ENCODE measurements at places on chromosomes 2 and 18. TPM values are rescaled to one million over a fixed set of nuclear protein-coding genes. Genes with fewer than 3 reads are reported as not detected.

Gene LTBP1
- 72.8 TPM for total RNA-seq

Gene TMX3
- total RNA-seq: 33.3 TPM

Gene RAB27B
- 5.5 TPM for total RNA-seq

Gene METAP1D
- total RNA-seq: 2.0 TPM

Gene CD8B
- total RNA-seq: not detected

Gene KCNF1
- total RNA-seq: 0.04 TPM

Gene AOX1
- total RNA-seq: 17.5 TPM

Gene GKN1
- total RNA-seq: not detected

Gene ALKAL2
- total RNA-seq: not detected

Gene COBLL1
- 16.5 TPM for total RNA-seq

Gene TGFA
- total RNA-seq: 194 TPM

Gene MYCN
- total RNA-seq: not detected
